ENCODE measurements at places on chromosomes 3 and 15.

GRCh38 chr3:100709842-100710260 is 557 bp downstream of the TFG start:
- DNase-seq, result no peak

DNA sequence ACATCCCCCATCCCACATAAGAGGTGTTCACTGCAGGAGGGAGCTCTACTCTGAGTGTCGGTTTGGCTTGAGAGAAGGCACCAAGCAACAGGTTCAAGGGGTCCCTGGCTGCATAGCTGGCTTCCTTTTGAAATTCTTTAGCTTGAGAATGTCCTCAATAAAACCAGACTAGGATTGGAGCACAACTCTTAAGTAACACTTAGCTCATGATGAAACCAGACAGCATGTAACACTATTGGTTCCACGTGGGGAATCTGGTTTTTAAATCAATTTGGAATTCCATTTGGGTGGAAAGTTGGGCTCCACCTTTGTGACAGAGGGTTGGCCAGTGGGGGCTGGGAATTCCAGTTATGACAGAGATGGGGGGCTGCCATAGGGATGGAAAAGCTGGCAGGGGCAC is 281.2 kb downstream of the TLE3 start:
- DNase-seq, result no peak

DNA sequence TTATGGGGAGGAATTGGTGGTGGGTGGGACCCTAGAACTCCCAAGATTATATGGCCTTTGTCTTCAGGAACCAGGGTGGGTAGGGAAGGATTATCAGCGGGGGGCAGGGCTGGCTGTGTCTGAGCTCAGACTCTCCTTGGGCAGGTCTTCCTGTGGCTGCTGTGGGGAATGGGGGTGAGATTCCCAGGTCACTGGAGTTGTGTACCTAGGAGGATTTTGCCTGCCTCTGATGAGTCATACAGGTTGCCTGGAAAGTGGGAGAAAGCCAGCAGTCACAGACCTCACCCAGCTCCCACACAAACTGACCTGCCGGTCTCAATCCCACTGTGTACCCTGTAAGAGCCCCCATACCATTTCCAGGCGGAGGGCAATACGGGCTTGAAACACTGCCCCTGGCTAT is 209.9 kb upstream of the CNTN3 start:
- DNase-seq, result no peak

DNA sequence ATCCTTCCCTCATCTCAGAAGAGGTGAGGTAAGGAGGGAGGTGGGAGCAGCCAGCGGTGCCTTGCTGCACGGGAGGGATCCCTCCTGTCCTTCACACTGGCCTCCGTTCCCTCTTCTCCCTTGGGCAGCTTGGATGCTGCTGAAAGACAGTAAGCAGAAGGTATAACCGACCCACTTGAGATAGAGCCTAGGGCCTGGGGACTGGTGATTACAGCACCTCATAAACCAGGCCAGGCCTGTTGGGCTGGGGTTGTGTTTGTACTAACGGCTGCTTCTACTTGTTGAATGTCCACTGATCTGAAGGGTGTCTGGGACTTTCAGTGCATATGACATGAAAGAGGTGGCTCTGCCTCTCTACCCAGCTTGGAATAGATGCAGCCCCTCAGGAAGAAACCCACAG is 25.0 kb downstream of the SEMA6D start:
- no peak for DNase-seq

DNA sequence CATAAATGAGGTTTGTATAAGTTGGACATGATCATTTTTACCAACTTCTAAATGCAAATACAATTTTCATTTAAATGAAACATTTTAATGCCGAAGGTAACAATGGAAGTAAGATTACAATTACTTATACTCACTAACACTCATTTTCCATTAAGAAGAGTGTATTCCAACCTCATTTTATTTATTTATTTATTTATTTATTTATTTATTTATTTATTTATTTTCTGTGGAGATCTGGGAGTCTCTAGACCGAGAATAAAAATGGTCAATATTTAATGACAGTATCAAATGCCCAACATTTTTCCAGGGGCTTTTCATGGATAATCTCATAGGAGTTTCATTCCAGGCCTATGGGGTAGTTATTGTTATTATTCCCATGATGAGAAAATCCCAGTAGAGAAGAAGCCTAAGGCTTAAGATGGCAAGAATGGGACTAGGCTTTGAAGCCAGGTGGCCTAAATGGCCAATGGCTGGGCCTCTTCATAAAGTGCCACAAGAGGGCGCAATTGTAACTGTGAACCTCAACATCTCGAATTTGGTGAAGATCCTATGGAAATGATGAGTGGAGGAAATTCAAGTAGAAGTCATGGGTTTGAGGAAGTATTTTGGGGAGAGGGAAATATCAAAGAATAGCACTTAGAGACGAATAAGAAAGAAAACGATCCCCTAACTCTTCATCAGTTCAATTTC is 21.3 kb downstream of the VGLL3 start:
- DNase-seq, result no peak

GRCh38 chr3:82240322-82240721 is 478.9 kb upstream of the GBE1 start:
- DNase-seq, result no peak

DNA sequence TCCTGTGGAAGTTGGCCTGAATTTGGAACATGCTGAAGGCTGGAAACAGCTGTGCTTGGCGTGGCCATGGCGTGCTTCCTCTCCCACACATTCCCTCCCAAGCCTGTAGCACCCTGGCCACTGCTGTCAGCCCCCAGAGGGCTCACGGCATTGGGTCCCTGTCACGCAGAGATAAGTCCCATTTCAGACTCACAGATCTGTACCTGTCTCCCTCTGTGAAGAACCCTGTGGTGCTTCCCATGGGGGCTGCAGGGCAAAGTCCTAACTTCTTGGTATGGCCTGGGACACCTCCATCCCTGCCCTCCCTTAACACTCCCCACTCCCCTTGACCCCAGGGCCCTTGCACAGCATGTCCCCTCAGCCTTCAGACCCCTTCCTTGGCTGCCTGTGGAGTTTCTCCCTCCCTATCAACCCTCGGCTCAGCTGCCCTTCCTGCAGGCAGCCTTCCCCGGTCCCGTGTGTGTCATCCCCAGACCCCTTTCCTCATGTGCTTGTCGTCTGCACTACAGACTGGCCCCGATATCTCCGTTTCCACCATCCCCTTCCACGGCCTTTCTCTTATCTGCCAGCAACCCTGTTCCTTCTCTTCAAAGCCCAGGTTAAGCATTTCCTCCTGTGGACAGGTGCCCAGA is 28.6 kb downstream of the ABTB1 start:
- no peak for DNase-seq

DNA sequence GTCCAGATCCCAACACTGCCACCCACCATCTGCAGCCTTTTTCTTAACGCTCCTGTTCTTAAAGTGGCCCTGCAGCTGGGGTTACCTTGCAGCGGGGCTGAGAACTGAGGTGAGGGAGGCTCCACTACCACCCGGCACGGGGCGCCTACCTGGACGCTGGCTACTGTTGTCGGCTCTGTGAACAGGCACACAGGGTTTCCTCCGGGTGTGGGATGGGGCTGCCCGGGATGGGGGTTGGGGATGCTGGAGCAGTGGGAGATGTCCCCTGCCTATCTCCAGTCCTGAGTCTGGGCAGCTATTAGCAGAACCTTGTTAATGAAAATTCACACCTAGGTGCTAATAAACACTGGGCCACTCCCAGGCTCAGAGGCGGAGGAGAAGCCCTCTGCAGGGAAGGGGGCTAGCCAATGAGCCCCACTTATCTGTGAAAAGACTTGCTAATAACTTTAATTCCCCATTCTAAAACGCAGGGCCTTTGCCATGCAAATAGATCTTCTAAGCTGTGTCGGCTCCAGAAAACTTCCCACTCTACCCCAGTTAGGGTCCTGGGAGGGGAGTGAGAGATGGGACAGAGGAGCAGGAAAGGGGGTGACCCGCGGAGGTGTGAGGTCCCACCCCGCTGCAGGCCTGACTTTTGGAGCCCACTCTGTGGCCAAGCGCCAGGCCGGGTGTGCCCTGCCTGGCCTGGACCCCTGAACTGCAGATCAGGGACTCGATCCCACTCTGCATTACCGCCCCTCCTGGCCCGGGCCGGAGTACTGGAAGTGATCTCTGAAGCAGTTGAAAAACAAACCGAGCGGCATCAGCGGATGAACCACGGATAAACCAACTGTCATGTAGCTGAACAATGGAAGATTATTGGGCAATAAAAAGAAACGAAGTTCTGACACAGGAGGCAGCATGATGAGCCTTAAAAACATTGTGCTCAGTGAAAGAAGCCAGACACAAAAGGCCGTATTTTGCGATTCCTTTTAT is 3.1 kb downstream of the MESP1 start:
- DNase-seq, result no peak

- no peak for DNase-seq
These were observed 28.4 kb downstream of the USF3 start for GRCh38 chr3:113668015-113668414.

- DNase-seq, result no peak
These were observed 31.6 kb downstream of the PTPN23 start for GRCh38 chr3:47412453-47412756.

DNA sequence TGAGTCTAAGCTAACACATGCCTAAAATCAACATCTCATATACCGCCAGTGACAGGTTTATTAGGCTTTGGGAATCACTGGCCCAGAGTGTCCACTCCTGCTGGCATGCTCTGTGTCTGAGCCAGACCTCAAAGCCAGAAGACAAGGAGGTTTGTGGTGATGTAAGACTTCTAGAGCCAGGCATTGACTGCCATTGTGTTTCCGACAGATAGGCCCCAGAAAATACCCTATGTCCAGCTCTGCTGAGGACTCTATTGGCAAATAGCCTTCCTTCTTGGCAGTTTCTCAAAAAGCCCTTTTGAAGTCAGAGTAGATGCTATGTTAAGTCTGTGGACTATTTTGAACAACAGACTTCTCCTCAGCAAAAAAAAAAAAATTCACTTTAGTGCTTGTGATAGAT is 181.9 kb upstream of the UBE2E1 start:
- no peak for DNase-seq

- DNase-seq, result no peak
These were observed 475.3 kb downstream of the FHIT start for GRCh38 chr3:60775985-60776384.

DNA sequence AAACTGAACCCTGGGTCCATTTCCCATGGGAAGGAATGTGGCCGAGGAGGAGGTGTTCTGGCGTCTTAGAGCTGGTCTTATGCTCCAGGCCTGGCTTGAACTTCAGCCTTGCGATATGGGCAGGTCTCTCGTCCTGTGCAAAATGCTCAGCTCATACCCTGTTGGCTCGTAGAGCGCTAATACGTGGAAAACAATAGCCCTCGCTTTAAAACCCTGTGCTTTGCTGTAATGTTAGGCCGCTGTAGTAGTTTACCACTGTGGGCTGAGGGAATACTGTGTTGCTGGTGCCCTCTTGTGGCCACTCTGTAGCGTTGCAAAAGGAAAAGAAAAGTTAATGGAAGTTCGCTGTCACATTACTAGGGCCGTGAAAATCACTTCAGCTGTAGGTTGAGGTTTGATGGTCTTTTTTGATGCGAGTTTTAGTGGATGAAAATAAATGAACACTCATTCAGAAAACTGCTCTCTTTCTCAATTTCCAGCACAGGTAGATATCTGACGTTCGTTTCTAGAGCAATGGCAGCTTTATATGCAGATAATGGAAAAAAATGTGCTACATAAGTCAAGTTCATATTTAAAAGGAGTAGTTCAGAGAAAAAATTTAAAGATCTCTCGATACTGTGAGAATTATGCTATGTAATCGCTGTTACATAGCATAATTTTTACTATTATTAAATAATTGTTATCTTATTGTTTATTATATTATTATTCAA is 92.9 kb downstream of the MCTP2 start:
- DNase-seq, result peak; percentile 40

DNA sequence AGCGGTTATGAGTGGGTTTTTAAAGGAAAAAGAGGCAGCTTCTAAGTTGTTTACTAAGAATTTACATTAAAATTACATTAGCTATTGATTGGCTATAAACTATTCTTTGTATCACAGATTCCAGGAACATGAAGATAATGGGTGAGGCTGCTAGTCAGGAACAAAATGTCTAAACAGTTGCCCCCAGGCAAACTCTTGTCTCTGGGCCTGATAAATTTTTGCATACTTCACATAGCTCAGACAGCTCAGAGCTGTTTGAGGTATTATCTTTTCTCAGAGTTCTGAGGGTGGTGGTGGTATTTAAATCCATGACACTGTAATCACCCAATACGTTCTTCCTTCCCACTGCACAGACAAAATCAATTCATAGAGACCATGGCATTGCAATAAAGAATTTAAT is 2.1 kb upstream of the HACD2 start:
- DNase-seq, result no peak

GRCh38 chr3:185424435-185424834 is 61.5 kb downstream of the MAP3K13 start:
- no peak for DNase-seq

GRCh38 chr3:101892648-101893047 is 43.3 kb downstream of the NFKBIZ start:
- DNase-seq, result no peak

DNA sequence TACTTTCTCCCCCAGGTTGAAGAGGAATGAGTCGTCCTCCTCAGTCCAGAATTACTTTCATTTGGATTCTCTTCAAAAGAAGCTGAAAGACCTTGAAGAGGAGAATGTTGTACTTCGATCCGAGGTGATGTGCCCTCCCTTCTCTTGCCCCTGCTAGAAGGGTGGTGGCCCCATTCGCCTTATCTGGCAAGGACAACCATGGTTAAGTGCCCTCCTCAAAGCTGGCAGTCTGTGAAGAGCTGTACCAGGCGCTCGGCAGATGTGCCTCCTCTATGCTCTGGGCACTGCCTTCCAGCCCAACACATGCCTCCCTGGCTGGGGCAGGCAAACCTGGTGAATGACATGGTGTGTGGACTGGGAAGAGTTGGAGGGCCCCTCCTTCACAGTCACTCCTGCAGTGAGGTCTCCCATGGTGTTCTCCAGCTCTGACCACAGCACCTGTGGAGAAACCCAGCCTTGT is 77.0 kb downstream of the CCK start:
- DNase-seq, result no peak

- DNase-seq, result no peak
These were observed 105.8 kb upstream of the UNC13C start for GRCh38 chr15:53872410-53872809.

DNA sequence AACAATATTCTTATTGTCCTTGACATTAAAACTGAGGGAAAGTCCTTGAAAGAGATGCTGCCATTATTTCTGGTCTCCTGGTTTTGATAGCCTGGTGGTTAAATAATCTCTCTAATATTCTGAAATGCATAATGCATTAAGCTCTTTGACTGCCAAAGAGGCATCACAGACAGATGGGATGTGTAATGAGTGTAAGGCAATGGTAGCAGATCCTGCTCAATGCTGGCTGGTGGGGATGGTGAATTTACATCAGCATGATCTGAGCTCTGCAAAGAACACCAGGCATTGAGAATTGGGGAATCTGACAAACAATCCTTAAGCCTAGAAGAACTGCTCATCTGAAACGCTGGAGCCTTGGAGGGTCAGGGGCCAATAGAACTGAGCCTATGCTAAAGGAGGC is 528.6 kb upstream of the LMCD1 start:
- DNase-seq, result no peak

- DNase-seq, result no peak
These were observed 25.4 kb upstream of the SPPL2A start for GRCh38 chr15:50790778-50791453.

- DNase-seq, result no peak
These were observed 55.9 kb upstream of the PLCL2 start for GRCh38 chr3:16828815-16829214.

- DNase-seq, result no peak
These were observed 2.6 kb downstream of the CILP start for GRCh38 chr15:65208647-65209046.

- DNase-seq, result peak; percentile 32
These were observed 5.0 kb downstream of the FAM219B start for GRCh38 chr15:74901612-74902063.

All from stimulated activated CD8-positive, alpha-beta memory T cell treated with anti-CD3 and anti-CD28 coated beads, Interleukin-7, amount 100 ng/mL, for 1 hour (primary cell).